ENCODE measurements at places on chromosomes 3 and 15.

DNA sequence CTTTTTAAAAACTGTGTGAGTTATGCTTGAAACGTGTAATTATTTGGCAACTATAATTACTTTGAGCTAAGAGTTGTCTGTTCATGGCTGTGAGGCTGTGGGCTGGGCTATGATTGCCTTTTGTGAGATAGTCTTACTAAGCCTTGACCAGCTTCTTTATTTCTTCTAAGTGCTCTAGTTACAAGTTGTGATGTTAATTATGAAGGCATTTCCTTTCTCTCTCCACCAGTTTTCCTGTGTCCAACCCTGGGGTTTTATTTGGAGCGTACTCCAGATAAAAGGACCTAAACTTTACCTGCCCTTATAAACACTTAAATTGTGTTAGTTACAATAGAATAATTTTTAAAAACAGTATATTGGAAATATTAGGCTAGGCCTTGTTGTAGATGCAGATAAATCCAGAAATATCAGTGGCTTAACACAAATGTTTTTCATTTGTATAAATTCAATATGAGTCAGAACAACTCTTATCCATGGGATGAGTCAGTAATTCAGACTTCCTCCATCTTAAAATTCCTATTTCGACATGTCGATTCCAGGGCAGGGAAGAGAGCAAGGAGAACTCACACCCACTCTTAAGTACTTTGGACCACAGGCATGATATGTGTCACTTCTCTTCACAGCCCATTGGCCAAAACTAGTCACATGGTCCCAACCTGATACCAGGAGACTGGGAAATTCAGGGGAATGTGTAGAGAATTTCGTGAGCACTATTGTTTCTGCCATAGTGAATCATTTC is 17.0 kb downstream of the TMEM62 start:
- no peak for DNase-seq

- no peak for DNase-seq
These were observed 126.8 kb upstream of the CLSTN2 start for GRCh38 chr3:139808201-139808600.

DNA sequence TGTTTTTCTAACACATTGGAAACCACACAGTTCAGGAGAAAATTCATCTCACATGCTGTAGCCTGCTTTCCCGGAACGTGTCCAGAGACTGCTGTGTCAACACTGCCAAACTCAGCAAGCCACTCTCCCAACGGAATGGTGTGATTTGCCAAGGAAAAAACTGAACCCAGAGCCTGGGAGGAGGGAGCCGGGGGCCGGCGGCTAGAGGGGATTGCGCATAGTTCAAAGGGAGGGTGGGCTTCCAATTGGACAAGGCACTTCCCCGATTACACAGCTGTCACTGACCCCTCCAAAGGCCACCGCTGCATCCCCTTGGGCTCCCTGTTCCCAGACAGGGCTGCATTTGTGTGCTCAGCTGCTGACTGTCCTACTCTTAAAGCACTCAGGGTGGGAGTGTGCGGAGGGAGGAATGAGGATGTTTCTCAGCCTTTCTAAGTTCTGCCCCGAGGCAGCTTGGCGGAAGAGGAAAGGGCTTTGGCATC is 256.2 kb downstream of the ZNF621 start:
- no peak for DNase-seq

- DNase-seq, result no peak
These were observed 50.8 kb upstream of the CRTC3 start for GRCh38 chr15:90478846-90479481.

DNA sequence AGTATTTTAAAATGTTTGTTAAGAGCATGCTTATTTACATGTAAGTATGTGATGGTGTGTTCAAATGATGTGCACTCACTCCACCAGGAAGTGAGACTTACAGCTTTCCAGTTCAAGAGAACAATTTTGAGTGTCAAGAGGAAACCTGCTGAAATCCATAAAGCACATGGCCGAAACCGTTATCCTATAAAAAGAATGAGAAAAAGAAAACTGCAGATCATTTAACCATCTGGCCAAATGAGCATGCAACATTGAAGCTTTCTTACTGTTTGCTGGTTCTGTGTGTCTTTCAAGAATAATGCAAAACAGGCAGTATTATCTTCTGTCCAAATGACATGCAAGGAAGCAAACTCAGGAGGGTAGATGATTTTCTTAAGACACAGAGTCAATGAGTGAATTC is 26.3 kb downstream of the GABRR3 start:
- DNase-seq, result no peak

DNA sequence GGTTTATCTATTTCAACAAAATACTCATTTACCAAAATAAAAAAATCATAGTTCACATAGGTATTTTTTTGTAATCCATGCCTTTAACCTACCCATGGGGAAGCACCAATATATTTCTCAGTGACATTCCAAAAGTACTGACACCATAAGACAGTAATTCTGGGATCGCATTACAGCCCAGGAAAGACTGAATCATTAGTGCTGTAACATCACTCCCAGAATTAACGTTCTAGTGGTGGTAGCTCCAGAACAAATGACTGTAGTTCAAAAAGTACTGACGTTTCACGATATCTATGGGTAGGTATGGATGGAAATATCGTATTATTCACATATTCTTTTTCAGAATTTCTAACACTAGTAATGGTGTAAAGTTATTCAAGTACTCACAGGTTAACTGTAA is 54.3 kb upstream of the NEK10 start:
- no peak for DNase-seq
